ENCODE measurements at places on chromosomes 12 and 14.

DNA sequence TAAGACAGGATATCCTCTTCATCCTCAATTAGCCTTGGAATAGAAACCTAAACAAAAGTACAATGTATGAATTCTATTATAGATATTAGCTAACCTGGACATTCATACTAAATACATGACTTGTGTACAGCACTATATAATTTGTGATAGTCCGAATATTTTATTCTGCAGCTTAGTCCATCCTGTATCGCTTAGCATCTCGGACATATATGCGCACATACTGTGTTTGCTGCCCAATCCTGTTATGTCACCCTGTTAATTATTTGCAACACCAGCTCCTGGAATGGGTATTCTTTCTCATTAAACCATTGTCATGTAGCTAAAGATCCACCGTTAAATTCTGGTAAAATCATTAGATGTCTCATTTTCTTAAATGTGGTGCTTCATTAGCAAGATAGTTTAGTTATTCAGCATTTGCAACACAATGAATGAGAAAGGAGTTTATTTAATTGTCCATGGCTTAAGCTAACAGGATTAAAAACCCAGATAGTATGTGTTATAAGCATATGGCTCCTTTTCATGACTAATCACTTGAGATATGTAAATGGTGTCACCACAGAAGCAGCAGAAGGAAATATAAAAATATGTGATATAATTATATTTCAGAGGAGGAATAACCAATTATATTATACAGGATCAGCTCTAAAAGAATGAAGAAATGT, 156.0 kb upstream of the ARHGAP5 start:
- DNase-seq: peak; percentile 87

- no peak for DNase-seq
These were observed 11.1 kb downstream of the BEST3 start for GRCh38 chr12:69688021-69688420.

- DNase-seq: no peak
These were observed 28.1 kb downstream of the PEX5 start for GRCh38 chr12:7217475-7218069.

GRCh38 chr14:68469208-68469713, 323.6 kb downstream of the ZFP36L1 start:
- no peak for DNase-seq
